ENCODE measurements at places on chromosomes 12 and 14. TPM values are rescaled to one million over a fixed set of nuclear protein-coding genes. Genes with fewer than 3 reads are reported as not detected.

GRCh38 chr12:64819816-64820402, 4.5 kb upstream of the TBC1D30 start:
- DNase-seq: no peak
- no peak overlapping the region for H3K4me3 ChIP-seq
- peaks cover 2% of the 10 kb centered on the region for H3K4me1 ChIP-seq

DNA sequence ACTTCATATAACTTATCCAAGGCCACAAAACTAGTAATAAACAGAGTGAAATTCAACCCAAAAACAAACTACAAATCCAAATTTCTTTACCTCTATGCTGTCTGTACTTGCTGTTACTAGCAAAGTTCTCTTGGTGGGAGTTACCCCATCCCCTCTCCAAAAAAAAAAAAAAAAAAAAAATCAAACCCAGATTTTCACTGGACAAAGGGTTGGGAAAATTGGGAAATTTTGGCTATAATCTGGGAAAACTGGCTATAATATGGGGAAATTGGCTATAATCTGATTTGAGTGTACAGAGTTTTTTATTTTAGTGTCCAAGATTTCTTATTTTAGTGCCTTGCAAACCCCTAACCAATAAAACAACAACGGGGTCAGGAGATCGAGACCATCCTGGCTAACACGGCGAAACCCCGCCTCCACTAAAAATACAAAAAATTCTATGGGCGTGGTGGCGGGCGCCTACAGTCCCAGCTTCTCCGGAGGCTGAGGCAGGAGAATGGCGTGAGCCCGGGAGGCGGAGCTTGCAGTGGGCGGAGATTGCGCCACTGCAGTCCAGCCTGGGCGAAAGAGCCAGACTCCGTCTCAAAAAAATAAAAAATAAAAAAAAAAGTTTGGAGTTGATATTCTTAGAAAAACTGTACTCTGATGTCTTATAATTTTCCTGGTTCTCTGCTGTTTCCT, 148.4 kb downstream of the CHST11 start:
- no peak for DNase-seq
- peaks cover 6% of the 10 kb centered on the region for H3K4me1 ChIP-seq
- no peak overlapping the region for H3K27ac ChIP-seq
- no peaks in the 10 kb centered on the region for H3K27me3 ChIP-seq

SMAGP gene
- 9.4 TPM for total RNA-seq

- no peaks in the 10 kb centered on the region for H3K27me3 ChIP-seq
- H3K4me1 ChIP-seq: no peaks in the 10 kb centered on the region
- DNase-seq: no peak
- H3K4me3 ChIP-seq: no peak overlapping the region
These were observed 5.5 kb downstream of the TMEM52B start for GRCh38 chr12:10184261-10184843.

DNA sequence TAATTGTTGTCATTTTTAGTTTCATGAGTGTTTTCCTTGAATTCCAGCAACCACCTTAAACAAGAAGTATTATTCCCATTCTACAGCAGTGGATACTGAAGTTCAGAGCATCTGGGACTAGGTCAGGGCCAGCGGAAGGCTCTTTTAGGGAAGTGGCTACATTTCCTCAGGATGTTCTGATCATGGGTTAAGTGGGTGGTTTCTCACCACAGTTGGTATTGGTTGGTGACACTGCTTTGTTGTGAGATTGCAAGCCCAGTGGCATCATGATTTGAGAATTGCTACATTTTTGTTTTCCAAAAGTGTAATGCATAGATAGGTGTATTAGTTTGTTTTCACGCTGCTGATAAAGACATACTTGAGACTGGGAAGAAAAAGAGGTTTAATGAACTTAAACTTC, 47.1 kb downstream of the SYNE2 start:
- no peaks in the 10 kb centered on the region for H3K27me3 ChIP-seq
- DNase-seq: no peak
- peaks cover 8% of the 10 kb centered on the region for H3K4me1 ChIP-seq
- no peak overlapping the region for H3K27ac ChIP-seq

- H3K27ac ChIP-seq: no peak overlapping the region
- peaks cover 1% of the 10 kb centered on the region for H3K4me1 ChIP-seq
- H3K36me3 ChIP-seq: no peaks in the 10 kb centered on the region
These were observed 23.7 kb downstream of the LEMD3 start for GRCh38 chr12:65192963-65193516.

CHST11 gene
- total RNA-seq: 39.9 TPM

- H3K4me1 ChIP-seq: no peaks in the 10 kb centered on the region
- DNase-seq: no peak
- no peak overlapping the region for H3K27ac ChIP-seq
- no peaks in the 10 kb centered on the region for H3K36me3 ChIP-seq
- no peak overlapping the region for H3K4me3 ChIP-seq
These were observed 151.4 kb downstream of the SSPN start for GRCh38 chr12:26346736-26347135.

- no peaks in the 10 kb centered on the region for H3K36me3 ChIP-seq
- no peak overlapping the region for H3K27ac ChIP-seq
- H3K4me1 ChIP-seq: peaks cover 2% of the 10 kb centered on the region
- no peaks in the 10 kb centered on the region for H3K27me3 ChIP-seq
These were observed 9.1 kb upstream of the NR1H4 start for GRCh38 chr12:100464529-100464928.

DNA sequence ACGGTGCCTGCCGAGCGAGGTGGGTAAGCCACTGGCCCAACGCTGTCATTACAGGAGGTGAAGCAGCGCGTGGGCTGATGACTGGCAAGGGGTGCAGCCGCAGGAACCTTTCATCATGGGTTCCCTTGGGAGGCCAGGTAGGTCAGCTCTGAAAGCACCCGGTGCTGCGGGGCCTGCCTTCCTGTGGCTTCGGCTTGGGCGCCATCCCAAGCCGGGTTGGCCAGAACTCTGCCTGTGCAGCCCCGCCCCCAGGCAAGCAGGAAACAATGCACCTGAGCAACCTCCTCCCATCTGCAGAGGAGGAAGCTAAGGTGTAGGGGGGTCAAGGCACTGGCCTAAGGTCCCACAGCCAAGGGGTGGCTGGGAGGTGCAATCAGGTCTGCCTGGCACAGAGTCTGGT, 20.0 kb upstream of the HHIPL1 start:
- no peaks in the 10 kb centered on the region for H3K36me3 ChIP-seq
- no peaks in the 10 kb centered on the region for H3K27me3 ChIP-seq
- no peak overlapping the region for H3K27ac ChIP-seq
- H3K4me3 ChIP-seq: no peak overlapping the region

CMA1 gene
- not detected for total RNA-seq

NUAK1 gene
- 12.0 TPM for total RNA-seq

GRCh38 chr12:41190338-41190737, 2.2 kb downstream of the PDZRN4 start:
- peak overlapping the region; percentile 69 for H3K27ac ChIP-seq
- peak overlapping the region; percentile 52 for H3K4me3 ChIP-seq
- no peaks in the 10 kb centered on the region for H3K27me3 ChIP-seq
- peak; percentile 37 for DNase-seq

DNA sequence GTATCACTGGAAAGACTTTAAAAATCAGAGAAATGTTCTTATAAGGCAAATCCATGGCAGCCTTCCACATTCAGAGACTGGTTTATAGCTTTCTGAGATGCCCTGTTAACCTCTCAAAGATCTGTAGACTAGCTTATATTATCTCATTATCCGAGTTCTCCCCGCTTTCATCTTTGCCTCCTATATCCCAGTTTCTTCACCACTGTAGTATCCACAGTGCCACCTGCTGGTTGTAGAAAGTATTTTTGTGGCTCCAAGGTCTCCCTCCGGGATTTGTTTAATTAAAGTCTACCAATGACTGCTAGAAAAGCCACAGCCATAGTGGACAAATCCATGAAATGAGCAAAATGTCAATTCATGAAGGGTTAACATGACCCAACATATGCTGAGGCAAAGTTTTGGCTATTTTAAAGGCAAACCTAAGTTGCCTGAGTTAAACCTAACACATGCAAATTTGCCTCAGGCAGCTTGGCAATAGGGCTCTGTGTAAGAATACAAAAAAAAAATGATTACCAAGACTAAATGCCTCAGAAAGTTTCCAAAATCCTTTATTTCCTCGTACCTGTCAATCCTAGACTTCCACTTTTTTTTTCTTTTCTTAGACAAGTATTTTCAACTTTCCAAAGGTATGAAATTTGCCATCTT, 218.8 kb upstream of the BMP4 start:
- H3K36me3 ChIP-seq: no peaks in the 10 kb centered on the region
- no peaks in the 10 kb centered on the region for H3K27me3 ChIP-seq
- no peaks in the 10 kb centered on the region for H3K4me1 ChIP-seq
- no peak overlapping the region for H3K4me3 ChIP-seq
- H3K27ac ChIP-seq: no peak overlapping the region
- DNase-seq: peak; percentile 44

SPTB gene
- 0.47 TPM for total RNA-seq

DNA sequence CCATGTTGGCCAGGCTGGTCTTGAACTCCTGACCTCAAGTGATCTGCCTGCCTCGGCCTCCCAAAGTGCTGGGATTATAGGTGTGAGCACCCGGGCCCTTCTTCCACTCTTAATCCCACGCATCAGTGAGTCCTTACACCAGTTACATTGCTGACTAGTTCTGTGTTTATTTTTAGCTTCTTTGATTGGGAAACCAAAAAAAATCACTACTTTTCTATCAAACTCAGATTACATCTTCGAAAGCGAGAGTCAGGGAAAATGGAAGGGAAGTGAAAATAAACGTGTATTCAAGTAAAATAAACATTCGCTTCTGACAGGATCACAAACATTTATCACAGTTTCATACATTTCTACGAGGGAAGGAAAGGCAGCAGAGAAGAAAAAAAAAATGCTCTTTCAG, 32.2 kb downstream of the FGD6 start:
- H3K4me1 ChIP-seq: peaks cover 5% of the 10 kb centered on the region
- DNase-seq: no peak
- no peak overlapping the region for H3K27ac ChIP-seq
- H3K4me3 ChIP-seq: no peak overlapping the region

DNA sequence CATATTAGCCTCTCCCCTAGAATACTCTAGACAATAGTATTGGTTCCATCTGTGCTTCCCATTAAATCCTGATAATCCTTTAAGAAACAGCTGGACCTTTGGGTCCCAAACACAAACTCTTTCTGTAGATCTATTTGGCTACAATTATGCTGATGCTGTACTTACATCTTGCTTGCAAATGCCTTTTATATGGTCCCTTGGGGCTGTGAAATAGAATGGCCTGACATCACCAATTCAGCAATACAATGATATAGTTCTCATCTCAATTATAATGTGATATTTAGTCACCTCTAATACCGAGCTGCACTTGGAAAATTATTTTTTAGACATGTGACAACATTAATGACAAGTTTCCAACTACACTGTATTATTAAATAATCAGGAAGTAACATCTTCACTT, 261.5 kb downstream of the SOX5 start:
- H3K27ac ChIP-seq: no peak overlapping the region
- DNase-seq: no peak
- no peaks in the 10 kb centered on the region for H3K27me3 ChIP-seq

GRCh38 chr14:103854822-103855733, 7.7 kb upstream of the PPP1R13B start:
- H3K36me3 ChIP-seq: no peaks in the 10 kb centered on the region
- H3K4me3 ChIP-seq: no peak overlapping the region
- DNase-seq: no peak
- no peaks in the 10 kb centered on the region for H3K4me1 ChIP-seq

AGAP2 gene
- 0.69 TPM for total RNA-seq

KRT6C gene
- total RNA-seq: not detected

- H3K4me3 ChIP-seq: no peak overlapping the region
- peak overlapping the region; percentile 93 for H3K27ac ChIP-seq
- peak; percentile 97 for DNase-seq
- no peaks in the 10 kb centered on the region for H3K36me3 ChIP-seq
- H3K27me3 ChIP-seq: no peaks in the 10 kb centered on the region
These were observed 6.8 kb upstream of the CHD4 start for GRCh38 chr12:6613776-6614512.

KITLG gene
- total RNA-seq: 5.3 TPM

GRCh38 chr14:99779751-99780150, 13.5 kb upstream of the EML1 start:
- no peak overlapping the region for H3K27ac ChIP-seq
- DNase-seq: no peak
- H3K4me1 ChIP-seq: no peaks in the 10 kb centered on the region
- no peaks in the 10 kb centered on the region for H3K27me3 ChIP-seq
- no peak overlapping the region for H3K4me3 ChIP-seq

KRT71 gene
- total RNA-seq: not detected

BCL11B gene
- 0.30 TPM for total RNA-seq

TMEM229B gene
- total RNA-seq: 4.6 TPM

DUSP6 gene
- total RNA-seq: 14.2 TPM

DNA sequence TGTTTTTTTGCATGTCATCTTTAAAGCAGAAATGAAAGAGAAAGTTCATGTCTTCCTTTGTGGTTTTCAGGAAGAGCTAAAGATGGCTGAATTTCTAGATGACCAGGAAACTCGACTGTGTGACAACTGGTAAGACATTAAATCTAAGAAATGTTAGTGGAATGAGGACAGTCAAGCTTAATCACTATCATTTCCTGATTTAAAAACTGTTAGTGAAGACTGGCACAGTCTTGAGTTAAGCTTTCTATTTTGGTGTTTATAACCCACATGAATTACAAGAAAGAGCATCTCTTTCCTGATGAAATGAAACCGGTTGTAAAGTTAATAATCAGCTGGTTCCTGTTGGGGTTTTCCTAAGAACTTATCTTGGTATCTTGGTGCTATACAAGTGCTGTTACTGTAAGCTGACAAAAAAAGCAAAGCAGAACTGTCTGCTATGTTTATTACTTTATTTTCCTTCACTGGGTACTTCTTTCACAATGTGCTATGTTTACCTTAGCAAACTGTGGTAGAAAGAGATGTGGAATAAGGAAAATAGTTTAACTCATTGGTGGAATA, 5.2 kb downstream of the TRAFD1 start:
- no peak for DNase-seq
- no peaks in the 10 kb centered on the region for H3K36me3 ChIP-seq
- H3K27me3 ChIP-seq: no peaks in the 10 kb centered on the region
- H3K4me1 ChIP-seq: peaks cover 7% of the 10 kb centered on the region

LRIG3 gene
- 27.9 TPM for total RNA-seq

GRCh38 chr14:93688239-93688666, 100.0 kb downstream of the PRIMA1 start:
- no peak for DNase-seq
- no peak overlapping the region for H3K4me3 ChIP-seq
- H3K27me3 ChIP-seq: no peaks in the 10 kb centered on the region
- H3K36me3 ChIP-seq: no peaks in the 10 kb centered on the region
- no peaks in the 10 kb centered on the region for H3K4me1 ChIP-seq
- H3K27ac ChIP-seq: no peak overlapping the region

DNA sequence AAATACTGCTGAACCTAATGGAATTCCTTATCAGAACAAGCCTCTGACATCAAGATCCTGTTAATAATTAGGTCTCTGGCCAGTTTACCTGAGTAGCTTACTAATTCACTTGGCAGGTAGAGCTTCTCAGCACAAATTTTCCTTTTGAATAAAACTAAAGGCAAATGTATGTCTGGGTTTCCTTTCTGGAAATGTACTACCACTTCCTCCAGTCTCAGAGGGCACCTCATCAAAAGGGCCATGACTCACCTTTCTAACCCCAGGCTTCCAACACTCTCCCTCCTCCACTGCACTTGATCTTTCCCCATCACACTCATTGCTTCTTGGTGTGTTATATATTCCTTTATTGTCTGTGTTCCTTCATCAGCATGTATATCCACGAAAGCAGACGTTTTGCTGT, 90.5 kb downstream of the SLC2A13 start:
- H3K27me3 ChIP-seq: no peaks in the 10 kb centered on the region
- no peak overlapping the region for H3K4me3 ChIP-seq
- no peaks in the 10 kb centered on the region for H3K36me3 ChIP-seq
- H3K4me1 ChIP-seq: no peaks in the 10 kb centered on the region
- DNase-seq: no peak

- H3K4me3 ChIP-seq: no peak overlapping the region
- DNase-seq: no peak
- no peaks in the 10 kb centered on the region for H3K36me3 ChIP-seq
- H3K27me3 ChIP-seq: no peaks in the 10 kb centered on the region
- no peak overlapping the region for H3K27ac ChIP-seq
These were observed 42.7 kb downstream of the CDC42BPB start for GRCh38 chr14:103014466-103015228.

All from ovary (tissue), 10 donors.